Upper lobe of left lung (tissue), 6 donors: ENCODE measurements at places on chromosomes 13 and 19. TPM values are rescaled to one million over a fixed set of nuclear protein-coding genes. Genes with fewer than 3 reads are reported as not detected.

GRCh38 chr13:39820606-39821005 is 165.1 kb downstream of the COG6 start:
- H3K36me3 ChIP-seq = no peaks in the 10 kb centered on the region
- no peak overlapping the region for H3K4me3 ChIP-seq
- no peak for DNase-seq
- H3K4me1 ChIP-seq = no peaks in the 10 kb centered on the region

- peak; percentile 86 for DNase-seq
- H3K4me1 ChIP-seq = peaks cover 22% of the 10 kb centered on the region
- peak within 1 kb of the TSS; percentile 32 for H3K4me3 ChIP-seq
- no peaks in the 10 kb centered on the region for H3K36me3 ChIP-seq
- H3K27me3 ChIP-seq = no peaks in the 10 kb centered on the region
Observed at GRCh38 chr19:6720369-6721137, at the start of gene C3. TSS of gene C3 (minus strand) at chr19:6720650. CDS start at chr19:6720589, 61 bp downstream.

DNA sequence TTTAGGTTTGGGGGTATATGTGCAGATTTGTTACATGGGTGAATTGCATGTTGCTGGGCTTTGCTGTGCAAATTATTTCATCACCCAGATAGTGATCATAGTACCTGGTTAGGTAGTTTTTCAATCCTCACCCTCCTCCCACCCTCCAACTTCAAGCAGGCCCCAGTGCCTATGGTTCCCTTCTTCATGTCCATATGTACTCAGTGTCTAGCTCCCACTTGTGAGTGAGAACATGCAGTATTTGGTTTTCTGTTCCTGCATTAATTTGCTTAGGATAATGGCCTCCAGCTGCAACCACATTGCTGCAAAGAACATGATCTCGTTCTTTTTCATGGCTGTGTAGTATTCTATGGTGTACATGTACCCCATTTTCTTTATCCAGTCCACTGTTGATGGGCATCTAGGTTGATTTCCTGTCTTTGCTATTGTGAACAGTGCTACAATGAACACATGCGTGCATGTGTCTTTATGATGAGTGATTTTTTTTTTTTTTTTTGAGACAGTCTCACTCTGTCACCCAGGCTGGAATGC is 42.9 kb upstream of the POMP start:
- DNase-seq = no peak
- H3K4me1 ChIP-seq = no peaks in the 10 kb centered on the region
- no peaks in the 10 kb centered on the region for H3K36me3 ChIP-seq
- no peak overlapping the region for H3K4me3 ChIP-seq
- no peak overlapping the region for H3K27ac ChIP-seq
- no peaks in the 10 kb centered on the region for H3K27me3 ChIP-seq

The C13orf42 gene
- total RNA-seq = not detected

DNA sequence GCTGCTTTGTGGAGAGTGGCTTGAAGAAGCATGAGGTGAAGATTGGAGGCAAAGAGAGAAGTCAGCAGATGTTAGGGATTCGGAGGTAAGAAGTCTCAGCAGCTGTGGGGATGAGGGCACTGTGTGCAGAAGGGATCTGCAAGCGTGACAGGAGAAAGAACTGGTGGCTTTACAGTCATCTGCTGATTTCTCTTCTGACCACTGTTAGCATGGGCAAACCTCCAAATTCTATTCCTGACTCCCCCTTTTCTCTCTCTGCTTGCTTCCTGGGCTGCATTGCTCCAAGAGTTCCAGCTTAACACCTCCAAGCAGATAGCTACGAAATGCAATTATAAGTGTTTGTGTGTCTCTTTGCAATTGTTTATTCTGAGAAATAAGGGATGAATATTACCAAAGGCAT is 159.6 kb downstream of the GGACT start:
- no peak for DNase-seq
- no peaks in the 10 kb centered on the region for H3K36me3 ChIP-seq
- H3K4me3 ChIP-seq = no peak overlapping the region
- H3K4me1 ChIP-seq = no peaks in the 10 kb centered on the region
- H3K27me3 ChIP-seq = no peaks in the 10 kb centered on the region
- H3K27ac ChIP-seq = no peak overlapping the region

The TMEM150B gene
- total RNA-seq = 67.7 TPM

GRCh38 chr19:18362934-18363542 is 22.6 kb downstream of the PGPEP1 start:
- no peak overlapping the region for H3K4me3 ChIP-seq
- no peaks in the 10 kb centered on the region for H3K27me3 ChIP-seq
- H3K27ac ChIP-seq = peak overlapping the region; percentile 81
- DNase-seq = no peak

DNA sequence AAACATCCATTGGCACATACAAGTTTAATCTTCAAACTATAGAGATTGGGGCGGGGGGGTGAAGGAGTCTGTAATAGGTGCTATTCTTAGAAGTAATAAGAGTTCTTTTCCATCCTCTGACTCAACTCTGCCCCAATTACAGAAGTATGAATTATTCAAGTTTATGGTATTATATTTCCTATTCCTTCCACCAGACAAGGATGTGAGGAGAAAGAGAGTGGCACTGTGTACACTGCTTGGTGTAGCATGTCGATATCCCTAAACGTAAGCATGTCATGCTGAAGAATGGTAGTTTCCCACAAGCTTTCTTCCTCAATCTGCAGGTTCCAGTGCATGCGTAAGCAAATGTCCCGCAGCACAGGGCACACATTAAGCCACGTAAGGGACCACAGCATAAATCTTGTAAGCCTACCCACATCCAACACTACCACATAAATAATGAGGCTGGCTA is 14.1 kb downstream of the BRD4 start:
- no peaks in the 10 kb centered on the region for H3K27me3 ChIP-seq
- no peaks in the 10 kb centered on the region for H3K36me3 ChIP-seq
- peak overlapping the region; percentile 39 for H3K27ac ChIP-seq
- peaks cover 83% of the 10 kb centered on the region for H3K4me1 ChIP-seq
- DNase-seq = peak; percentile 56

GRCh38 chr13:23087880-23088279 is 92.9 kb upstream of the SGCG start:
- no peak overlapping the region for H3K27ac ChIP-seq
- H3K27me3 ChIP-seq = no peaks in the 10 kb centered on the region
- no peak overlapping the region for H3K4me3 ChIP-seq
- no peak for DNase-seq
- no peaks in the 10 kb centered on the region for H3K4me1 ChIP-seq

The SIGLEC5 gene
- total RNA-seq = not detected

- H3K4me3 ChIP-seq = no peak overlapping the region
- no peak for DNase-seq
- H3K27me3 ChIP-seq = no peaks in the 10 kb centered on the region
- H3K36me3 ChIP-seq = no peaks in the 10 kb centered on the region
- H3K27ac ChIP-seq = no peak overlapping the region
Observed at GRCh38 chr13:61901946-61902541, 486.4 kb upstream of the PCDH20 start.

GRCh38 chr19:38975861-38976271 is 324 bp upstream of the FBXO17 start:
- peak overlapping the region; percentile 65 for H3K27ac ChIP-seq
- no peaks in the 10 kb centered on the region for H3K27me3 ChIP-seq
- DNase-seq = no peak
- no peaks in the 10 kb centered on the region for H3K36me3 ChIP-seq

The TYROBP gene
- total RNA-seq = 525 TPM

GRCh38 chr13:77184455-77184854 is 142.4 kb downstream of the MYCBP2 start:
- no peaks in the 10 kb centered on the region for H3K27me3 ChIP-seq
- no peak for DNase-seq
- H3K4me1 ChIP-seq = no peaks in the 10 kb centered on the region

The VSTM1 gene
- not detected for total RNA-seq

DNA sequence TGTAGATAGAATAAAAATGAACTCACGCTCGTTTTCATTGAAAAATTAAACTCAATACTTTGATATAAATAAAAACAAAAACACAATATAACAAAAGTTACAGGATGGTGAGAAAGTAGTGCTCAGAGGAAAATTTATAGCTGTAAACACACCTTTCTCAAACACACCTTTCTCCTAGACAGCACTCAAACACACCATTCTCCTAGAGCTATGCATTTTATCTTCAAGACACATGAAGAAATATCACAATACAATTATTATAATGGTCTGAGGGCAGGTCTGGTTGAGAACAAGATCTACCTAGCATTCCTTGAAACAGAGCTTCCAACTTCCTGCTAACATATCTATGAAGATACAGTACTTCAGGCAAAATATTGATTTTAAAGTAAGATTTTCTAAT is 183.4 kb upstream of the NBEA start:
- no peaks in the 10 kb centered on the region for H3K27me3 ChIP-seq
- H3K4me1 ChIP-seq = no peaks in the 10 kb centered on the region
- no peak overlapping the region for H3K4me3 ChIP-seq
- H3K36me3 ChIP-seq = no peaks in the 10 kb centered on the region
- H3K27ac ChIP-seq = no peak overlapping the region
- no peak for DNase-seq

The CPB2 gene
- total RNA-seq = 49.8 TPM

The ITGBL1 gene
- 51.9 TPM for total RNA-seq

The KLK5 gene
- not detected for total RNA-seq

The DIAPH3 gene
- total RNA-seq = 5.4 TPM

- no peaks in the 10 kb centered on the region for H3K4me1 ChIP-seq
- no peaks in the 10 kb centered on the region for H3K36me3 ChIP-seq
- no peaks in the 10 kb centered on the region for H3K27me3 ChIP-seq
- DNase-seq = no peak
- H3K27ac ChIP-seq = no peak overlapping the region
- no peak overlapping the region for H3K4me3 ChIP-seq
Observed at GRCh38 chr13:99723878-99724277, 222.6 kb downstream of the TM9SF2 start.

GRCh38 chr13:25765266-25765665 is 286.6 kb downstream of the SHISA2 start:
- no peaks in the 10 kb centered on the region for H3K27me3 ChIP-seq
- H3K36me3 ChIP-seq = no peaks in the 10 kb centered on the region
- H3K27ac ChIP-seq = no peak overlapping the region

GRCh38 chr19:4124638-4125037 is 716 bp upstream of the MAP2K2 start:
- DNase-seq = no peak
- H3K4me3 ChIP-seq = peak overlapping the region; percentile 70
- no peaks in the 10 kb centered on the region for H3K27me3 ChIP-seq
- peak overlapping the region; percentile 67 for H3K27ac ChIP-seq

DNA sequence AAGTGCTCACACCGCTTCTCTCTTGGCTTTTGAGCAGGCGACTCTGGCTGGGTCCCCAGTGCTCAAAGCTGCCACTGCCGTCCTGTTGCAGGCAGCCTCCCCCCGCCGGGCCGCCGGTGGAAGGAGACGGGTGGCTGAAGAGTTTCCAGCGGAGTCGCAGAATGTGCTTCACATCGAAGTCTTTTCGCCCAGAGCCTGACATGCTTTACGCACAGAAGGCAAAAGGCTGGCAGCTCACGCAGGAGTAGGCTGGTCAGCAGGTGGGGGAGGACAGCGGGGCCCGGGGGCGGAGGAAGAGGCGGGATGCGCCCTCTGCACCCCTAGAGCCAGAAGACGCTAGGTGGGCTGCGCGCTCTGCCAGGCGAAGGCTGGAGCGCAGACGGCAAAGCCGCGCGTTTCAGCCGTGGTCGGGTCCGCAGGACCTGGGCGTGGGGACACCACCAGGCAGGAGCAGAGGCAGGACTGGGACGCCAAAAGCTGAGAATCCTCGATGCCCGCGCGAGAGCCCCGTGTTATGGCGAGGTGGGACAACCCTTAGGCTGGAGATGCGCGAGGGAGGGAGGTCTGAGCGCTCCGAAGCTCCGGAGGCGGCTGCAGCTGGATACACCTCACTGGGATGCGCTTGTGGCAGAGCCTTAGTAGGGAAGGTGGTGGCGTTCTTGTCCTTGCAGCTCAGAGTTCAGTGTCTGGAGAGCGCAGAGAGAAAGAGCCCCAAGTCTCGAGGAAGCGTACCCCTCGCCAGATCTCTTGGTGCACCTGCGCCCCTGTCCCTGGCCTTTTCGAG is at the start of gene ATXN8OS:
TSS of gene ATXN8OS (plus strand) at position 329 of the 784 bp plus-strand sequence.
- no peak for DNase-seq
- no peaks in the 10 kb centered on the region for H3K36me3 ChIP-seq
- no peak within 1 kb of the TSS for H3K4me3 ChIP-seq
- H3K27me3 ChIP-seq = no peaks in the 10 kb centered on the region
- no peak within 1 kb of the TSS for H3K27ac ChIP-seq

- no peak overlapping the region for H3K4me3 ChIP-seq
- H3K27me3 ChIP-seq = no peaks in the 10 kb centered on the region
- H3K36me3 ChIP-seq = no peaks in the 10 kb centered on the region
- no peak overlapping the region for H3K27ac ChIP-seq
Observed at GRCh38 chr13:54373211-54373610, 1344.6 kb downstream of the OLFM4 start.

- H3K36me3 ChIP-seq = peaks cover 20% of the 10 kb centered on the region
- peaks cover 10% of the 10 kb centered on the region for H3K4me1 ChIP-seq
- no peaks in the 10 kb centered on the region for H3K27me3 ChIP-seq
- no peak overlapping the region for H3K27ac ChIP-seq
- no peak overlapping the region for H3K4me3 ChIP-seq
- peak; percentile 39 for DNase-seq
Observed at GRCh38 chr19:45137179-45137761, 23.5 kb downstream of the NKPD1 start.

GRCh38 chr13:29474991-29475390 is 120.5 kb downstream of the SLC7A1 start:
- no peak overlapping the region for H3K4me3 ChIP-seq
- H3K4me1 ChIP-seq = no peaks in the 10 kb centered on the region
- H3K36me3 ChIP-seq = no peaks in the 10 kb centered on the region
- no peak overlapping the region for H3K27ac ChIP-seq
- no peaks in the 10 kb centered on the region for H3K27me3 ChIP-seq

DNA sequence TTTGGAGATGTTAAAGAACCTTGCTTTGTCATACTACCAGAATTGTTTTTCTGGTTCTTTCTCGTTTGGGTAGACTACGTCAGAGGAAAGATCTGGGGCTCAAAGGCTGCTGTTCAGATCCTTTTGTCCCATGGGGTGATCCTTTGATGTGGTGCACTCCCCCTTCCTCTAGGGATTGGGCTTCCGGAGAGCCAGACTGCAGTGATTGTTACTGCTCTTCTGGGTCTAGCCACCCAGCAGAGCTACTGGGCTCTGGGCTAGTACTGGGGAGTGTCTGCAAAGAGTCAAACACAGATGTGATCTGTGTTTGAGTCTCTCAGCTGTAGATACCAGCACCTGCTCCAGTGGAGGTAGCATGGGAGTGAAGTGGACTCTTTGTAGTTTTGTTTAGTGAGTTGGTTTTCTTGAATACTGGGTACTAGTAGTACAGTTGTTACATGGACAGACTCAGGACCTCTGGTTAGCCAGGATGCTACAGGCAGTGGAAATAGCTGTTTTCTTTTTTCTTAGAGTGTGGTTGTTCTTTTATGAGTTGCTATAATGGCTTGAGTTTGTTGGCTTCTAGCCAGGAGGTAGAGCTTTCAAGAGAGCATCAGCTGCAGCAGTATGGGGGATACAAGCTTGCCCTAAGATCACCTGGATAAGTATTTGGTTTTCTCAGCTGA is 34.4 kb downstream of the DNAJC15 start:
- no peaks in the 10 kb centered on the region for H3K27me3 ChIP-seq
- peaks cover 37% of the 10 kb centered on the region for H3K4me1 ChIP-seq
- H3K4me3 ChIP-seq = no peak overlapping the region

The KRTDAP gene
- not detected for total RNA-seq

GRCh38 chr19:21432590-21432989 is 35.7 kb downstream of the ZNF493 start:
- H3K4me1 ChIP-seq = no peaks in the 10 kb centered on the region
- DNase-seq = no peak
- no peaks in the 10 kb centered on the region for H3K27me3 ChIP-seq
- no peak overlapping the region for H3K4me3 ChIP-seq
- no peaks in the 10 kb centered on the region for H3K36me3 ChIP-seq
